ENCODE measurements at places on chromosomes 3 and 15. TPM values are rescaled to one million over a fixed set of nuclear protein-coding genes. Genes with fewer than 3 reads are reported as not detected.

- no peak for DNase-seq
Measured at GRCh38 chr3:160924776-160925175, 168.7 kb downstream of the PPM1L start.

Gene PPARG
- 7.8 TPM for total RNA-seq

DNA sequence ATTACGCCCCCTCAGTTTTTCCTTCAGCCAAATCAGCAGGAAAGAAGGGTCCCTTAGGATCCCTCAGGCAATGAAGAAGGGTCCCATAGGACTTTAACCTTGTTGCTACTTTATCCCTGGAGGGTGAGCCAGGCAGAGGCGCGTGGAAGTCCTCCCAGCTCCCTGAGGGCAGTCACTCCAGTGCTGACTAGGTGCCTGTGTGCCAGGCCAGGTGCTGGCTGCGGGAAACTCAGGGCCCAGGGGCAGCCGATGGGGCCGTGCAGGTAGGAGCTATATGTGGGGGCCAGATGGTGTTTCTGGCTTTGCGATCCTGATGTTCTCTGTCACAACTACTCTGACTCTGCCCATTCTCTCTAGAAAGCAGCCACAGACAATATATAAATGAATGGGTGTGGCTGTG lies 42.8 kb upstream of the IQSEC1 start:
- DNase-seq = no peak

- peak; percentile 40 for DNase-seq
Measured at GRCh38 chr15:80456517-80457492, 52.6 kb downstream of the ARNT2 start.
